Stimulated activated CD8-positive, alpha-beta memory T cell treated with anti-CD3 and anti-CD28 coated beads, Interleukin-7, amount 100 ng/mL, for 1 hour (primary cell): ENCODE measurements at places on chromosomes 6 and 20.

GRCh38 chr6:12548526-12548925 is 168.0 kb upstream of the PHACTR1 start:
- no peak for DNase-seq

DNA sequence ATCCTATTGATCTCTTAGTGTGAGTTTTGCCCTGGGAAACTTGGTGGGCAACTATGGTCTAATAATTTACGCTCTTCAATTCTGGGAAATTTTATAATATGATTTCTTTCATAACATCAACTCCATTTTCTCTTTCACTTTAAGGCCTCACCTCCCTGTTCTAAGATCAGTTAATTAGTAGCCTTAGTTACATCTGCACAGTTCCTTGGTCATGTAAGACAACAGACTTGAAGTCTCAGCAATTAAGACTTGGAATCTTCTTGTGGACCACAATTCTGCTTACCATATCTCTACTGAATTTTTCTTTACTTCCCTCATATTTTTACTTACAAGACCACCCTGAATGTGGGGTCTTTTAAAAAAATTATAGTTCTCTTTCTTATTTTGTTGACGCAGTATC is 8.7 kb downstream of the ENPP3 start:
- DNase-seq = no peak

GRCh38 chr6:149815788-149816187 is 48.4 kb downstream of the LRP11 start:
- no peak for DNase-seq

GRCh38 chr6:5442916-5443315 is 181.6 kb downstream of the FARS2 start:
- no peak for DNase-seq

DNA sequence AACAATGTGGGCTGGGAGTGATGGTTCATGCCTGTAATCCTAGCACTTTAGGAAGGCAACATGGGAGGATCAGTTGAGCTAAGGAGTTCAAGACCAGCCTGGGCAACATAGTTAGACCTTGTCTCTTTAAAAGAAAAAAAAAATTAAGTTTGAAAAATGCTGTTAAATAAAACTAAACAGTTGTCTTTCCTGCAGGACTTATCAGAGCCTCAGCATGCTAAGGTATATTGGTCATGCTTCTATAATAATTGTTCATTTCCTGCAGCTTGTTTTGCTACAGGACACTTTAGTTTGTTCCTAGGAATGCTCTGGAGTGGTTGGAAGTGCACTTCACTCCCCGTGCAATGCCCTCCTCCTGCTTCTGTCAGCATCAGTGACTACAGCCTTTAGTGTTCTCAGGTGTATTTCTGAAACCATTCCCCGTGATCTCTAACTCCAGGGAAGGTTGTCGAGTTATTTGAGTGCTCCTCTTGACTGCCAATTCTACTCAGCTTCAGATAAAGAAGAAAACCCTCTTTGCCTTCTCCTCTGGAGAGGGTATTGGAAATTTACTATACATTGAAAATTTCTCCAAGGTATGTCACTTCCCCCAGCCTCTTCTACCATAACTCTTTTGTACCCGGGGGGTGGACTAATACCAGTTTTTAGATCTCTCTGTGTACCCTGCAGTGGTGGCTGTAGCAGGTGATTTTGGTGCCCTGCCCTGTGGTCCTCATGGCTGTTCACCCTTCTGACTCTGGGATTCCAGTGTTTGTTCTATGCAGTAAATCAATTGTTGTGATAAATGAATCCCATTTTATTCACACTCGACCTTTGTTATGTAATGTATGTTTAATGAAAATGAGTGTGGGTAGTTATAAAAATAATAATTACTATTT is 33.8 kb downstream of the NHLRC1 start:
- DNase-seq = no peak

GRCh38 chr6:155252581-155252980 is 11.2 kb upstream of the CLDN20 start:
- no peak for DNase-seq

- no peak for DNase-seq
Measured at GRCh38 chr20:53855733-53856132, 214.7 kb downstream of the BCAS1 start.

DNA sequence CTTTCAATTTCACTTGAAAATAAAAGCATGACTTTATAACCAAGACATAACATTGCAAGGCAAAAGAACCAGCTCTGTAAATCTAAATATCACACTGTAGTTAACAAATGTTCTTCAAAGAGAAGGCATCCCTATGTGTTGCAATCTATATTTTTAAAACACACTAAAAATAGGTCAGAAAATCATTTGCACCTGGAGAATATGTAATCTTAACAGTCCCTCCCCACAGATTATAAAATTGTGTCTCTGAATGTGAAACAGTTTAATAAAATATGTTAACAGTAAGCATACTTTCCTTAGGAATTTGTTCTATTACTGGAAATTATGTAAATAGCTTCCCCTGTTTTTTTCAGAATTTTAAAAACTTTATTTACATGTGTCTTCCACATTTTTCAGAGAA is 351.9 kb downstream of the COL12A1 start:
- no peak for DNase-seq
